ENCODE measurements at places on chromosomes 7 and 10.

- no peak for DNase-seq
Measured at GRCh38 chr10:108755646-108756045, 1167.7 kb downstream of the XPNPEP1 start.

DNA sequence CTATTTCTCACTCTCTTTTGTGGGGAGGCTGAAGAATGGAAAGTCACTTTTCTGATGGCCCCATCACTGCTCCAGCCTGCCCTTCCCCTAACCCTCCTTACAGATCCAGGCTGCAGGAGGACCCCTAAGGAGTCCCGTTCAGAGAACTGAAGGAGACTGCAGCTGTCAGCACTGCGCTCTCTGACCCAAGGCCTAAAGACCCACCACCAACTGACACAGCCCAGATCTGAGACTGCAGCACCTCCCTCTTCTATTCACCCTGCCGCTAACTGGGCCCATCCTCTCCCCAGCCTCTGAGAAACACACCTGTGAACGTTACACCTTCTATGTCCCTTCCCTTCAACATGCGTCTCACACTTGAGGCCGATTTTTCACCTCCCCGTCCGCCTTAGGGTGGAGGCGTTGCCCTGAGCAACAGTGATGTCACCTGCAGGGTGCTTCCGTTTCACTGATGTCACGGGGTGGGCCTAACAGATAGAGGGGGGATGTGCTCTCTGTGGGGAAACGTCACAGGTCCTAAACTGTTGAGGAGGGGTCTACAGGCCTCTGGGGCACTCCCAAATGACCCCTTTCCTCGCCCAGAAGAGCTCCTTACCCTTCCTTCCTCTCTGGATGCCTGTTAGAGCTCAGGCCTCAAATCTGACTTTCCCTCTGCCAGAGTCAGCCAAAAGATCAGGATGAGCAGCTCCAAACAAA, 5.1 kb downstream of the ITPRIP start:
- DNase-seq, result peak; percentile 44

GRCh38 chr7:93945756-93946535, 24.4 kb downstream of the GNG11 start:
- no peak for DNase-seq

DNA sequence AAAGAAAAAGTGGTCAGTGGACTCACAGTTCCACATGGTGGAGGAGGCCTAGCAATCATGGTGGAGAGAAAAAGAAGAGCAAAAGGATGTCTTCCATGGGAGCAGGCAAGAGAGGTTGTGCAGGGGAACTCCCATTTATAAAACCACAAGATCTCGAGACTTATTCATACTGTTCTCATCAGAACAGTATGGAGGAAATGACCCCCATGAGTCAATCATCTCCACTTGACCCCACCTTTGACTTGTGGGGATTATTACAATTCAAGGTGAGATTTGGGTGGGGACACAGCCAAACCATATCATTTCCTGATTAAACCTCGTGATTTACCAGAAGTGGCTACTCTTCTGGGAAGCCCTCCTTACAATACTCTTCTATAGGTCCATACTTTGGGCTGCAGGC, 160.1 kb downstream of the SORCS1 start:
- no peak for DNase-seq

DNA sequence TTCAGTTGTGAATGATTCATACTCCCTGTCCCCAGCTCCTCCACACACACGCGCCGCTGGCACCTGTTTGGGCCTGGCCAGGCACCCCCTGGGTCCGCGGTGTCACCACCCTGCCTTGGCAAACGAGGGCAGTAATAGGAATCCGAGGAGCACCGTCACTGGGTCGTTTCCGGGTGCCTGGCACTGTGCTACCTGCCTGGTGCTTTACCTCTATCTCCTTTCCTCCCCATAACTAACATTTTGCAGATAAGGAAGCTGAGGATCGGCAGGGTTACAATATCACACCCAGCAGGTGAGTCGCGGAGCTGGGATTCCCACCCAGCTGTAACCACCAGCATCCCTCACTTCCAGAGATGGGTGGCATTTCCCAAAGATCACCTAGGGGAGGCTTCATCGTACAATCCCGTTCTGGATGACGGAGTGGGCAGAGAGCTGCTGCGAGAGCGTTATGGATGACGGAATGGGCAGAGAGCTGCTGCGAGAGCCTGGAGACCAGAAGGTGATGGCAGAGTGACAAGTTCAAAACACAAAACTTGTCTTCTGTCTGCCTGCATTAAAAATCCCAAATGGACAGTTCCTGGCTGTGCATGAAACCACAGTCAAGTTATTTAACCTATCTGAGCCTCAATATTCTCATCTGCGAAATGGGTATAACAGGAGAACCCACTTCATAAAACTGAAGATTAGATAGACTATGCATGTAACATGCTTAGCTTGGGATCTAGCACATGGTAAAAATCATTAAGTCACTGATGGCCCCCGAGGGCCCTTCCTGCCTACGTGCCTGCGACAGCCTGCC, 1.1 kb upstream of the HSPA12A start:
- DNase-seq, result no peak

DNA sequence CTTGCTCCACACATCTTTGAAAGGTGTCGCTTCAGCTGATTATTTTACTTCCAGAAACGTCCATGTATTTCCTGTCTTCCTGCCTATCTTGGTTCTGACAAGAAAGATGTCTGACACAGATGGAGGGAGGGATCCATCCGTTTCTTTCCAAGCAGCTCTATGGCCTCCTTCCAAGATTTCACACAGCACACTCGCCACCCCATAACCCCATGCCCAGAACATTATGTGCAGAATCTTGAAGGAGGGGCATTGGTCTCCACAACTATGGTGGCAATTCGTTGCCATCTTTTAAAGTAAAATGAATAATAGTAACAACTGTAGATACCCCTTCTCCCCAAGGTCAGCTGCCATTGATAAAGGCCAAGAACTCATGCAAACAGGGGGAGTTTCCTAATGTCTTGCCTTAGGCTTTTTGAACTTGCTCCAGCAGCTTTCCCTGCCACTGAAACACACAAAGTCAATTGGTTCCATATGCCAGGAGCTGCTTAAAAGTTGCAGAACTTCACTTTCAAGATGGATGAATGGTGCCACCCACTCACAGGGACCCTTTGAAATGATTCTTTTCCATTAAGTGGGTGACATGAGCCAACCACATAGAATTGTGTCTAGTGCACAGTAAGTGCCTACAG, 60.0 kb downstream of the VSTM4 start:
- no peak for DNase-seq

- DNase-seq, result no peak
Measured at GRCh38 chr10:49169776-49170175, 18.4 kb downstream of the TMEM273 start.

DNA sequence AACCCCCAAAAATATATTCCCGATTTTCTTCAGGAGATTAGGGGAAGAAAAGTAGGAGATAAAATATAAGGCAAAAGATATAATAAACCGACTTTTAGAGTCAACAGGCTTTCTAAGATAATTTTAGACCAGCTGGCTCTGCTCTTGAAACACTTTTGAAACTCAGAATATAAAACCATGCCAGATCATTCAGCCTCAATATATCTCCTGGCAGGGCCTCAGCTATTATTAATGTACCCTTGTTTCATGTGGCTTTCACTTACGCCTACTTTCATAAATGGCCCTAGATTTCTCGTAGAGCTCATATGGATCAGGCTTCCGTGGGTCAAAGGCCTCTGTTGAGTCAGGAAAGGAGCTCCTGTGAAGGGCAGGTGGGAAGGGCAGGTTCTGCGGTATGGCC, 396.0 kb downstream of the PHTF2 start:
- no peak for DNase-seq

GRCh38 chr7:32015133-32015532, 55.1 kb downstream of the PDE1C start:
- no peak for DNase-seq

DNA sequence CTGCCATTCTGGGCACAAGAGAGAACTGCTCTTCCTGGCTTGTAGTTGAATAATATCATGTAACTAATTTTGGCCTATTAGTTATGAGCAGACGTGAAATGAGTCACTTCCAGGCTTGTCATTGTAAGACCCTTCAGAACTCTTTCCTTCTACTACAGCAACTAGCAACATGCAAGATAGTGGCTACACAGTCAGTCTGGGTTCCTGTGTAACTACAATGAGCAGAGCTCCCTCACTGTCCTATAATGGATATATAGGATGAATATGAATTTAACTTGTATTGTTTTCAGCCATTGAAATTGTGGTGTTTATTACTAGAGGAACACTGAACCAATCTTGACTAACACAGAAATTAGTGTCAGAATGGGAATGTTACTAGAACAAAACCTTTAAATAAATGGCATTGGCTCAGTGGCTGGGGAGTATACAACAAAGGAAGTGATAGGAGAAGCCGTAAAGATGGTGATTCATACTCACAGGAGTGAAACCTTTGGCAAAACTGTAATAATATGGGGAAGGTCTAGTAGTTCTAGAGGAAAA, 2.9 kb upstream of the MTPN start:
- DNase-seq, result no peak

DNA sequence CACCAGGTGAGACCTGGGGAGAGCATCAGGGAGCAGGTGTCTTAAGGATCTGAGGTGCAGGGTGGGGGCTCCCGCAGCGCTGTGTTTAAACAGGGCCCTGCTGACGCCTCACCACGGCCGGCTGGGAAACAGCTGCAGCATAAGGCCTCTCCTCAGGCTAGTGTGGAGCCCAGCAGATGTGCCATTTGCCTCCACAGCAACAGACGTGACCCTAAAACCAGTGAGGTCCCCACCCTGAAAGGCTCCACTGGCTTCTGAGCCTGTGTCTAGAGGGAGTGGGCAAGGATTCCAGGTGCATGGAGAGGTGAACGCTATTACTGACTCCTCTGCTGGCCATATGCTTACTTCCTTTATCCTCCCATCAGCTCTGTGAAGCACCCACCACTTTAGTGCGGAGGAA, 47.8 kb downstream of the SYPL1 start:
- no peak for DNase-seq

- no peak for DNase-seq
Measured at GRCh38 chr10:33808475-33808874, 474.0 kb upstream of the NRP1 start.

DNA sequence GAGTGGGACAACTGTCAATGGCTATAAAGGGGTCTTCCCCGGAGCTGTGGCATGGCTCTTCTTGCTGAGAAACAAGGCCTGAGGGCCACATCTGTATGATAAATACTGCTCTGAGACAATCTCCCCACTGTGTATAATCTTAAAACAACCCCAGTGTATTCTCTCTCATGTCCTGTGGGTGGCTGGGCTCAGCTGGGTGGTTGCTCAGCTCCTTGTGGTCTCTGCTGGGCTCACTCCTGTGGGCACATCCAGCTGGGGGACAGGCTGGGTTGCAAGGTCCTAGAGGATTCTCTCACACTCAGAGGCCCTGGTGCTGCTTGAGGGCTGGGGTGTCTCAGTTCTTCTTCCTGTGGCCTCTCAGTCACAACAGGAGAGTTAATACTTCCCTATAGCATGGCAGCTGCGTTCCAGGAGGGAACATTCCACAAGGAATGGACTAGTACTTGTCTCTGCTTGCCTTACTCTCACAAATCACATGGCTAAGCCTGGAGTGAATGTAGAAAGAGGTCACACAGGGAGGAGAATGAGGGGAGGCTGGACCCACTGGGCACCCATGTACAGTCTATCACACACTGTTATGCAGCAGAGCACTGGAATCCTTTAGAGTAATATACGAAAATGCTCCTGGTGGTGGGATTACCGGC, 4.5 kb upstream of the EEPD1 start:
- no peak for DNase-seq

- DNase-seq, result no peak
Measured at GRCh38 chr10:8225187-8225586, 170.7 kb downstream of the GATA3 start.

GRCh38 chr10:127275793-127276450, 79.5 kb upstream of the INSYN2A start:
- DNase-seq, result no peak

GRCh38 chr7:108234281-108234680, 104.1 kb upstream of the LAMB4 start:
- DNase-seq, result no peak

- DNase-seq, result no peak
Measured at GRCh38 chr7:73799282-73800141, 29.4 kb upstream of the CLDN3 start.

DNA sequence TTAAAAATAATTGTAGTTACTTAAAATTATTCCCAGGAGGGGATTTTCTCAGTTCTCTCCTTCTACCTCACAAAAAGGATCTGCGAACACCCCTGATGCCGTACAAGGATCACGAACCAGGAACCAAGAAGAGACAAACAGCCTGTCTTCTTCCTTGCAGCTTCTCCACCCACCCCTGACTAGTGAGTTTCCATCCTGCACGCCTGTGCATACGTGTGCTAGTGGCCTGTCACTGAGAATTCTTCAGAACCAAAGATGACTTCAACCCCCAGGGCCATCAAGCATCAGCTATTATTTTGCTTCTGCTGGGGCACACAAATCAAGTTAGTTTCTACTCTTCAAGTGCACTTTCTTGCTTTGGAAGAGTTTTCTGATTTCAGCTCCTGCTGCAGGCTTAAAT, 175.5 kb upstream of the KLF6 start:
- DNase-seq, result no peak

DNA sequence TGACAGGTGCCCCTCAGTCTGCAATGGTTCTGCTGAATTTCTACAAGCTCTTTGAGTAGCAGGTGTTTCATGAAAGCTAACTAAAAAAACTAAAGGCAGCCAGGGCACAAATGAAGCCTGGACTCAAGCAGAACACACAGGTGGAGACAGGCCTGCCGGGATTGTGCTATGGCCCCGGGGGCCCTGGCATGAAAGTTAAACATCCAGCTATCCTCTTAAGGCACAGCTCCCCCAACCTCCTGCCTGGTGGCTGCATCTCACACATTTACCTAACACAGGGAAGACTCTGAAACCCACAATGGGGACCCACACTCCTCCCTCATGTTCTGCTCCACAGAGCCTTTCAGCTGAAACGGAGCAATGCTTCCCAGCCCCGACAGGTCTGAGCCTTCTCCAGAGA, 76.3 kb upstream of the CAMK2B start:
- no peak for DNase-seq

DNA sequence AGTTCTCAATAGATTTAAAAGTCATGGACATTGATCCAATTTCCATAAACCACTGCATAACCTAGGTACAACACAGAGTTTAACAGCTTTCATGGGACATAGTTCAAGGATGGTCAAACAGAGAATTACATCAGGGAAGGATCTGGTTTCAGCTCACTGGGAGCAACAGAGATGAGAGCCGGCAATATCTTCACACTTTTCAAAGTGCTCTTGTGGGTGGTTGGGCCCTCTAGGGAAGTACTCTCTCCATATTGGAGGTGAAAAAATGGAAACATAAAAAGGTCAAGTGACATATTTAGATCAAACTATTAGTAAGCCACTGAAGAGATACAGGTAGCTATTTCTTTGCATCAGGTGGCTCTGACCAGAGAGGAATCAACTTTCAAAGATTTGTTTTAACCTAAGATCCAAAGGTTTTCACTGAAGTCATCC, 61.8 kb upstream of the LRRN3 start:
- DNase-seq, result no peak

DNA sequence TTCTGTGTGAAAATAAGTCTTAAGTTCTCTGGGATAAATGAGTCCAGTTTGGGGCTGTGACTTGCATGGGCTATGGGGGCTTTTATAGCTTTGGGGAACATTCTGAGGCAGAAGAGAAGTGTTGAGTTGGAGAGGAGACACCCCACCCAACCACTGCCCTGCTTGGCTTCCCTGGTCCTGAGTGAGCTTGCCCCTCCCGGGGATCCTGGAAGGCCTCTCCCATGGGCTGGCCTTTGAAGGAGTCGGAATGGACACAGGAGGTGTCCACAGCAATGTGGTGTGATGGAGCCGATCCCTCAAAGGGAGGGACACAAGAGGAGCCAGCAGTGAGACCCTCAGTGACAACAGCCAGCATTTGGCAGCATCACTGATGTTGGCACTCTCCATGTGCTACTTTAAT, 89.8 kb downstream of the GLRX3 start:
- DNase-seq, result no peak

Measured in effector memory CD4-positive, alpha-beta T cell (primary cell).